ENCODE measurements at places on chromosomes 5 and 9.

GRCh38 chr9:129427149-129427548, 193.8 kb downstream of the C9orf50 start:
- no peak for DNase-seq

DNA sequence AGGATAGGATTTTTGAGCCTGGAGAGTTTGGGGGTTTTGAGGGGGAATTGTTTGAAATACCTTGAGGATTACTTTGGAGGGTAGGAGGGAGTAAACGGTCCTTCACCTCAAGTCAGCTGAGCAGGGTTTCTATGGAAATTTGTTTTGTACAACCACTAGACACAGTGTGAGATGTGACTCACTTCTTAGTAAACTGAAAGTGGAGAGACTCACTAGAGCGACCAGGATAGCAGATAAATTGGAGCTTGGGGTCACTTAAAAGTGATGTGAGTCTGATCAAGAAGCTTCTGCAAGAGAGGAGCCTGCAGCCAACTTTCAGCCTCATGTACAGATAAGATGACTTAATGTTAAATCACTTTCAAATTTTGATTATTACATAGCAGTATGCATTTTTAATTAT, 1945.9 kb upstream of the NUDT12 start:
- no peak for DNase-seq

DNA sequence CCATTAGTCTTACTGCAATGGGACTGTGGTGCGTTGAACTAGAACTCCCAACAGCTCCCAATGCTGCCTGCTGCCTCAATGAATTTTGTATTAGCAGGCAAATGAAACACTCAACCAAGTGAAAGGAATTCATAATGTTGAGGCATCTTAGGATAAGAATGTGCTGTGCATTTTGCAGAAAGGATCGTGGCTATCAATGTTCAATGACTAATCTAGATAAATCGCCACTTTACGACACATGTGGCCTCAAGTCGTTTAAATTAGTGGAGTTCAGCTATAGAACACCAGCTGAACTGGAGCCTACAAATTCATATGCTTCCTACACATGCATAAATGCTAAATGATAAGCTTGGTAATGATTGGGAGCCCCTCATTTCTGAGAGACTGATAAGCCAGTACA, 318.4 kb downstream of the PSAT1 start:
- DNase-seq, result no peak

DNA sequence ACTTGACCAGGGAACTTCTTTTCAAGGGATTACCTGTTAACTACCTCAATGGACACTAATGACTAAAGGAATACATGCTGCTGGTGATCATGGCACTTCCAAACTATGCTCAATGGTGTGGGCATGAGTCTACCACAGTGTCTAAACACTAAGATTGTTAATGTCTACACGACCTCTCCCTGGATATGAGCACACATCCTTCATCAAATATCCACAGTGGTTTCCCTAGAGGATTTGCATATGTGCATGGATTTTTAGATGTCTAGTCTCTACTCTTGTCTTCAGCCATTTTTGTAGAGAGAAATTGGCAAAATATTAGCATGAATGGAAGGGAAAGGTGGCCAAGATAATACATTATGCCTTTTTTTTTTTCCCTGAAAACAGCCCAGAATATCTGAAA, 113.3 kb upstream of the CCDC152 start:
- DNase-seq, result no peak

- no peak for DNase-seq
These were observed 133.4 kb downstream of the GRIA1 start for GRCh38 chr5:153623751-153624450.

DNA sequence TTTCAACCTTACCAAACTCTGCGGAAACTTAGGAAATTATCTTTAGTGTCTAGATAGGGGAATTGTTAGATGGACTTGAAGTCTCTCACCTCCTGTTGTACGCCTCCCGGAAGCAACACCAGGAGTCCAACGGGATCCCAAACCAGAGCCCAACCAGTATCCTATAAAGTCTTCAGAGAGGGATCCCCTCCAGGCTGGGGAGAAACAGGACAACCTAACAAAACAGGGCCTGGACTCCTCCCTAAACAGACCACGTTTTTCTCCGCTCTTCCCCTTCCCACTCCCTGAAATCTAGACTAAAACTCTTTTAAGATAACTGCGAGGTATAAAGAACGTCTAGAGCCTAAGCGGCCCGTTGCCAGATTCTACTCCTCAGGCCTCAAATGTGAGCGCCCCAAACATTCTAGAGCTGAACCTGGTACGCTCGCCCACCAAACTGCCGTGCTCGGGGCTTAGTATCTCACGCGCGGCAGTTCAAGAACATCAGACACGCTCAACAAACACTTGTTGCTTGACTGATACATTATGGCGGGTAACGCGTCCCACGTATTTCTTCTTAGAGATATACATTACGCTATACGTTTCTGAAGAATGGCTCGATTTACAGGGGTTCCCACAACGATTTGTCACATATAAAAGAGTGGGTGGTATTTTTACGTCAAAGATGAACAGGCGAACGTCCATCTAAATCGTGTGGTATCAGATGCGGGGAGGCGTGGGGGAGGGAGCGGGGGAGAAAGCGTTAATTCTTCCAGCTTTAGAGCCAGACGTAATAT, 663 bp upstream of the SMIM27 start:
- DNase-seq, result no peak

GRCh38 chr9:137632230-137633161, 13.7 kb downstream of the EHMT1 start:
- no peak for DNase-seq

DNA sequence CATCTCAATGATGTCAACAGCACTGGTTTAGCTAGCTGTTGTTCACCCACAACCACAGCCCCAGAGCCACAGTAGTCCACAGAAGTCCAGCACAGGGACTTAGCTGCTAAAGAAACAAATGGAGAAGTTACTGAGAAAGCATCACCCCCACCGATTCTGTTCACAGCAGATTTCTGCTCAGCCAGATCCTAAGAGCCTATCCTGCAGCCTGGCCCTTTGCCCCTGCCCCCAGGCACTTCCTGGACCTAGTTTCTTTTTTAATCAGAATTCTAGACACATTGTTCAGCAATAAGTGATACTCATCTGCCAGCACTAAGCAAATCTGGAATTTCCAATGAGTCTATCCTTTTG, 7.4 kb downstream of the B4GALT1 start:
- DNase-seq, result no peak

DNA sequence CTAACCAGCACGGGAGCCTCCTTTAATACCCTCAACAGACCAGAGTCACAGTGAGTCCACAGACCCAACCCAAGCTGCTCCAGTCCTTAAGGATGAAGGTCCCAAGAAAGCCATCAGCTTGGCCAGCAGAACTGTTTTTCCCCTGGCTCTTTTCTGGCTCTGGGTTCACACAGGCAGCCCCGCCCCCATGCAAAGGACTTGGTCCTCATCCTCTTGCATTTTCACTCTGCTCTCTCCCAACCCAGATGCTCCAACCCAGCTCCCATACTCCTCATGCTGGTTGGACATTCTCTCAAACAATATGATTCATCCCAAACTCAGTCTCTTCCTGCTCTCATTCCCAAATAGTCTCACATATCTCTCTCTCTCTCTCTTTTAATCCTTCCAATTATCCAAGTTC, 74.2 kb upstream of the SPOCK1 start:
- no peak for DNase-seq

DNA sequence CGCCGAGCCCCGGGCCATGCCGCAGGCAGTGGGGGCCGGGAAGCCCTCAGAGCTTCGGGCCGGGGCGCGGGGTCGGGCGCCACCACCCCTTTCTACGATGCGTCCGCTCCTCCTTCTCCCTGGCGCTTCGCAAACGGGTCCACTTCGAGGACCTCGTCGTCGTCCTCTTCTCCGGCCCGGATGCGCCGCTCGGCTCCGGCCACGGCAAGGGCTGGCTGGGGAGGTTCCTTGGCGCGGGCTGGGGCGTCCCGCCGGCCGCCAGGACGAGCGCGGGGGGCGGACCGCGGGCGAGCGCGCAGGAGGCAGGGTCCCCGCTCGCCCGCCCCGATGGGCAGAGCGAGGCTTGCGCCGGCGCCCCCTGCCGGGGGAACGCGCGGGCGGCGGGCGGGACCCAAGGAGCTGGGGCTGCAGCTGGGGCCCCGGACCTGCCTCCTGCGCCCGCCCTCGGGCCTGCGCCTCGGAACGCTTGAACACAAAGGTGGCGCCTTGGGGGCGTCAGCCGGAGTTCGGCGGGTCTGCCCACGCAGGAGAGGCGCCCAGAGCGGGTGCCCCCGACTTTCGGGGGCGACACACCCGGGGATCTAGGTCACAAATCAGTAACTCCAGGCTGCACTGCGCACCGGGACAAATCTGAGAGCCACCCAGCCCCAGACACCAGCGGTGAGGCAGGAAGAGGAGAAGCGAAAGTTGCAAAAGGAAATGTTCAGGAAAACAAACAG, at the start of gene ROR2:
ROR2 (minus strand) TSS at position 283 of the 719 bp plus-strand sequence.
- DNase-seq, result peak; percentile 12

GRCh38 chr5:57727591-57727990, 245.0 kb upstream of the ACTBL2 start:
- no peak for DNase-seq

DNA sequence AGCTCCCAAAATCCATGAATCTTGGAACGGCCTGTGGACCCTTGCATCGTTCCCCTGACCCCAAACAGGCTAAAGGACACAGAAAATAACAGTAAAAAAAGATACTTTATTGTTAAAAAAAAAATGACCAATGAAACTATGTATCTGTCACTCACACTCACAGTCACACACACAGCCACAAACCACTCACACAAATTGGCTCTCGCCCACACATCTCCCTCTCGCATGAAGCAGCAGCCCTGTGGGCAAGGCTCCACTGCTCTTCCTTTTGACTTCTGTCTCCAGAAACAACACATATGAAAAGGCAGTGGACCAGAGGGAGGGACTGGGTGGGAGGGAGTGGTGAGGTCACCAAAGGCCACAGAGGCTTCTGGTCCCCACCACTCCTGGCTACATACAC, 56.6 kb downstream of the SLC36A1 start:
- DNase-seq, result no peak
